Neural cell (in vitro differentiated cells): ENCODE measurements at places on chromosomes 12 and 14. TPM values are rescaled to one million over a fixed set of nuclear protein-coding genes. Genes with fewer than 3 reads are reported as not detected.

The ASB2 gene
- polyA plus RNA-seq = 0.26 TPM in 1 of 2 replicates, not detected in the other

The CLEC2A gene
- polyA plus RNA-seq = not detected in 2 replicates

The WSB2 gene
- polyA plus RNA-seq = 155 and 165 TPM in 2 replicates

The RIN3 gene
- polyA plus RNA-seq = not detected in 2 replicates

The BICDL1 gene
- 136 and 198 TPM in 2 replicates for polyA plus RNA-seq

The SLC35E3 gene
- polyA plus RNA-seq = 6.2 and 10.5 TPM in 2 replicates

The RTL1 gene
- polyA plus RNA-seq = 0.20 TPM in 1 of 2 replicates, not detected in the other

The C12orf50 gene
- polyA plus RNA-seq = 0.30 and 0.68 TPM in 2 replicates

The CLECL1 gene
- polyA plus RNA-seq = not detected in 2 replicates

The SAMD15 gene
- 2.8 and 5.8 TPM in 2 replicates for polyA plus RNA-seq

The DLGAP5 gene
- 1.9 and 2.0 TPM in 2 replicates for polyA plus RNA-seq

The PPP4R4 gene
- 4.8 and 5.9 TPM in 2 replicates for polyA plus RNA-seq

The ADCY6 gene
- 43.1 and 48.2 TPM in 2 replicates for polyA plus RNA-seq

The METTL1 gene
- 1.9 and 2.0 TPM in 2 replicates for polyA plus RNA-seq

The TSPAN8 gene
- polyA plus RNA-seq = not detected in 2 replicates

The CD9 gene
- 0.46 TPM in 1 of 2 replicates, not detected in the other for polyA plus RNA-seq

The SLC6A12 gene
- polyA plus RNA-seq = 0.15 and 0.22 TPM in 2 replicates

The SLC8A3 gene
- polyA plus RNA-seq = 2.9 and 5.0 TPM in 2 replicates

The TAS2R31 gene
- 3.5 and 4.0 TPM in 2 replicates for polyA plus RNA-seq
